ENCODE measurements at places on chromosomes 2 and 18.

DNA sequence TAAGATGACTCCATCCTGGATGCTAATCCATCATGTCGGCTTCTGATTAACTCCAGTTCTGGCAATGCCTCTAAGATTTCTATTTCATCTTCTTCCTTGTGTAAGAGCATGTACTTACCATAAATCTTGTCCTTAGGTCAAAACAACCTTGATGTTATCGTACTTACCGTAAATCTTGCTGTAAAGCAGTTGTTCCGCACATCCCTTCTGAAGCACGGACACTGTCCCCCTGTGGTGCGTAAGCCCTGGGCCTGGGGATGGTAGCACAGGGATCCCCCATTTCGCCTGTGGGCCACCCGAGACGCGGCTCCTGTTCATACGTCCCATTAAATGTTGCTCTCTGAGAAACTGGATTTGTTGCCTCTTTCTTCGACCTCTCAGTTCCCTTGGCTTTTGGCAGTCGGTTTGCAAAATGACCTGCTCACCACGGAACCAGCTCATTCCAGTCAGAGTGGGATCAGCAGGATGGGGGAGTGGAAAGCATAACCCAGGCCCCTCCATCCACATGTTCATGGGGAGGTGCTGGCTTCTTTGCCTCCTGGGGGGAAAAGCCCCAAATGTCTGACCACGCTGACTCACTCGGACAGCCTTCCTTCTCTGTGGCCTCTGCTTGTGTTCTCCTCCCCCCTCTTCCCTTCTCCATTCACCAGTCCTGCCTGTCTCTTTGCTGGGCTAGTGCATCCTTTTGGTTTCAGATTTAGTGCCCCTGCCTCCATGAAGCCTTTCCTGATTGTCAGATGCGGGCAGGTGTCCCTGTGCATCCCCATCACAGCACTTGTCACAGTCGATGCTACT is 49.9 kb downstream of the RAB31 start:
- no peak for DNase-seq

- no peak for DNase-seq
These were observed 684 bp upstream of the ZCCHC2 start for GRCh38 chr18:62522178-62522503.

GRCh38 chr2:64515086-64515485 is 9.0 kb upstream of the AFTPH start:
- DNase-seq = no peak

DNA sequence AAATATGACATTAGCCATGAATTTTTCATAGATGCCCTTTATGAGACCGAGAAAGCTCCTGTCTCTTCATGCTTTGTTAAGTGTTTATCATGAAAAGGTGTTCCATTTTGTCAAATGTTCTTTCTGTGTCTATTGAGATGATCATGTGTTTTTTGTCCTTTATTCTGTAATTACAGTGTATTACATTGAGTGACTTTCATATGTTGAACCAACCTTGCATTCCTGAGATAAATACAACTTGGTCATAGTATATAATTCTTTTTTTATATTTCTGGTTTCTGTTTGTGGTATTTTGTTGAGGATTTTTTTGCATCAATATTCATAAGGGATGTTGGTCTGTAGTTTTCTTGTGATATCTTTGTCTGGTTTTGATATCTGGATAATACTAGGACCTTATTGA is 52.9 kb upstream of the HPCAL1 start:
- no peak for DNase-seq

DNA sequence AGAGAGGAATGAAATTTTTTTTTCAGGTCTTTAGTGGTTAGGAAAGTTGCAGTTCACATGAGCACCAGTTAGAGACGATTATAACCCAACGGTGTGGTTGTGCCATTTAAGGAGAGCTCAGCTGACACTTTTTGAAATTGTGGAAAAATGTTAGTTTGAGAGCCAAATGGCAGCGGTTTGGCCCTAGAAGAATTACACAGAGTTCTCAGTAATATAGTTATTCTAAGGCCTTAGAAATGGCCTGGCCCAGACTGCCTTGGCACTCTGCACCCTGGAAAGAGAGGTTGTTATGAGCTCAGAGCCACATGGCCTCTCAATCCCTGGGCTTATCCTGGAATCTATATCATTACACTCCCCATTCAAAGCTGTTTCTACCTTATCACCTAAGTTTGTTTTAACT is 117.4 kb downstream of the RHBDD1 start:
- no peak for DNase-seq

DNA sequence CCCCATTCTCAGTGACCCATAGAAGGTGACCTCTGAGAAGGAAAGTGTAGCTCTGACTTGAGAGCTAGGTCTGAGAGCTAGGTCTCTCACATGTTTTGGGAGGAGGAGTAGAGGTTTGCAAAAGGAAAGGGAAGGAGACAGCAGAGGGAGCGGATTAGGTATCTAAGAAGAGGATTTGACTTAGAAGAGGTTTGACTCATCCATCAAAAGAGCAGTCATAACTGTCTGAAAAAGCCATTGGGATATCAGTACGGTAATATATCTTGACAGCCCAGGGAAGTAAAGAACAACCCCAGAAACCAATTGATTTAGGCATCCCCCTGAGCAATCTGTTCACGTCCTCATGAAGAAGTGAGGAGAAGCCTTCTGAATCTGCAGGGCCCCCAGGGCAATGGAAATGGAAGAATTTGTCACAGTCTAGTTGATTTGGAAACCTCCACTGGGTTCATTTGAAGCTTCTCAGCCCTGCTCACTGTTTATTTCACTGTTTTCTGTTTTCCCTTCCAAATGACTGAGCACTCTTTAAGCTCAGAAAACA is 19.3 kb downstream of the OXER1 start:
- DNase-seq = no peak

GRCh38 chr2:67982956-67983355 is 79.8 kb downstream of the C1D start:
- no peak for DNase-seq

GRCh38 chr2:156489750-156490465 is 53.7 kb downstream of the GPD2 start:
- DNase-seq = no peak

DNA sequence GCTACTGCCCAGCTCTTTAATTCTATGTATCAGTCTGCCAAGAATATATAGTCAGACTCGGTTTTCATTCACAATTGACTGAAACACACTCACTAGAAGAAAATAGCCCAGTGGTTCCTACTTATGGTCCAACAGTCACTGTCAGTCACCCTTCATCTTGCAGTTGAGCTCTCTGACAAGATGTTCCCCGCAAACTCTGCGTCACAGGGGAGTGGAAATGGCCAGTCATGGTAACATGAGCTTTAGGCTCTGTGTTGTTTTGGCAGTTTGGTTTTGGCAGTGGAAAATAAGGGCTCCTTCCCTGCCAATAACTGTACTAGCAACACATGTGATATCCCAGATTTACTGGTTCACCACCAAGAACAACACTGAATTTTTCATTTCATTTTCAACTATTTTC is 122.5 kb downstream of the PRPF40A start:
- no peak for DNase-seq

DNA sequence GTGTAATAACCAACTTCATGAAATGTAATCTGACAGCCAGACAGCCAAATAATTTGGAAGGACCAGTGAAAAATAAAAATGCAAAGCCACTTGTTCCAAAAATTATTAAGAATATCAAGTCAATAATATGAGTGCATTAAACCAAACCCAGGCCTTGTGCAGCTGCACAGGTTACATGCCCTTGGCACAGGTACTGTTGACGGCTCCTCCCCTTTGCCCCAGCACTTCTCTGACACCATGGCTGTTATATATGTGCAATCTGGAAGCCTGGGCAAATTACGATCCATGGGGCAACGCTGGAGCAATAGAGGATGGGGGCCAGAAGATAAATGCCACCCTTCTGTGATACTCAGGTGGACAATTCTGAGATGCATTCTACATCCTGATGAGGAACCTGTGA is 68.9 kb downstream of the METTL4 start:
- no peak for DNase-seq

DNA sequence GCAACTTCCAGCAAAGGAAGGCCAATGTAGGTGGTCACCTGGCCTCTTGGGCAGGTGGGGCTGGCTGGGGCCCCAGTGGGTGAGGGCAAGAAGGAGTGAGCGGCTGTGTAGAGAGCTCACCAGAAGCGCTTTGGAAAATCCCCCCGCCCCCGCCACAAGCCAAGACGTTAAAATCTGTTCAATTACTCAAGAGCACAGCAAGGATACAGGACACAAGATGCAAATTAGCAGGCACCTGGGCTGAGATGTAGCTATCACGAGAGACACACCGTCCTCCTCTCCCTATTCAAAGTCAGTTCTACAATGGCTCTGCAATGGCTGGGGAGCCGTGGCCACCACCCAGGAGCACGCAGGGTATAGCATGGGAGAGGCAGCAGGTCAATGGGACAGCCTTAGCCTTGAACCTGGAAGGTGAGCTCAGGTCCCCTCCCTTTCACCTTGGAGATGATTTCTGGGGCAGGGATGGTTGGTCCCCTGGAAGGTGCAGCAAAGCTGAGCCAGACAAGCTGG is 38.5 kb upstream of the GPR17 start:
- no peak for DNase-seq

- peak; percentile 61 for DNase-seq
These were observed 12.0 kb upstream of the E2F6 start for GRCh38 chr2:11477994-11478393.

DNA sequence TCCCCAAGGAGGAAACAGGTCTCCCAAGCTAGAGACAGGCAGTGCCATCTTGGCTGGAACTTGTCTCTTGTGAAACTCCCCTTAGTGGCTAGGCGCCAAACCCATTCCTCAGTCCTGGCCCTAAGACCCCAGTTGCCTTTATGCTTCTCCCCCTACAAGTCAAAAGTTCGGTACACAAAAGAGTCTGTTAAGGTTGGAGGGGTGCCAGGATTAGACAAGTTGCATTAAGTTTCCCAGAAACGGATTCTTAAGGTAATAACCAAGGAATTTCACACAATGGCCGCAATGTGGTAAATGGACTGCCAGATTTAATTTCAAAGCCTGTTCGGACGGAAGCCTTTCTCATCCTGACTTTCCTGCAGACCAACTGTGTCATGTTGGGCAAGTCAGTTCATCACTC is 80.7 kb downstream of the CCBE1 start:
- no peak for DNase-seq

Data from SHP77 treated with DMSO at 0.1 percent for 48 hours (cell line).